ENCODE measurements at places on chromosomes 1 and 21. TPM values are rescaled to one million over a fixed set of nuclear protein-coding genes. Genes with fewer than 3 reads are reported as not detected.
A peak's percentile ranks its signal among the peaks of the same experiment; 100 is the strongest.

ILDR2 gene
- total RNA-seq = 14.3 TPM

DNA sequence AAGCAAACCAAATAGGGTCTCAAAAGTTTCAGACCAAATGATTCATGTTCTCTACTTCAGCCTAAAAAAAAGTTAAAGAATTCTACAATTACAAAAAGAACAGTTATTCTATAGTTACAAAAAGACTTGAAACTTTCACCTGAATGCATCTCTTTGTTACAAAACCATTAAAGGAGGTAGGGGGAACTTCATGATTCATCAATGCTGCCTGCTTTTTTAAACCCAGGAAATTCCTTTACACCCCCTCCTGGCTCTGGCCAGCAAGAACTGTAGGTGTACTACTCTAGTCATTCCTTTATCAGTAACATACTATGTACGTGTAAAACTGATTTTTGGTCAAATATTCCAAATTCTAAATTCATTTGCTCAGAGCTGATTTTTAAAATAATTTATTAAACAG is 5.0 kb downstream of the FAF1 start:
- no peaks in the 10 kb centered on the region for H3K27me3 ChIP-seq
- H3K4me1 ChIP-seq = peaks cover 33% of the 10 kb centered on the region
- no peak overlapping the region for H3K27ac ChIP-seq
- peaks cover 6% of the 10 kb centered on the region for H3K36me3 ChIP-seq
- H3K4me3 ChIP-seq = no peak overlapping the region
- DNase-seq = no peak

DNA sequence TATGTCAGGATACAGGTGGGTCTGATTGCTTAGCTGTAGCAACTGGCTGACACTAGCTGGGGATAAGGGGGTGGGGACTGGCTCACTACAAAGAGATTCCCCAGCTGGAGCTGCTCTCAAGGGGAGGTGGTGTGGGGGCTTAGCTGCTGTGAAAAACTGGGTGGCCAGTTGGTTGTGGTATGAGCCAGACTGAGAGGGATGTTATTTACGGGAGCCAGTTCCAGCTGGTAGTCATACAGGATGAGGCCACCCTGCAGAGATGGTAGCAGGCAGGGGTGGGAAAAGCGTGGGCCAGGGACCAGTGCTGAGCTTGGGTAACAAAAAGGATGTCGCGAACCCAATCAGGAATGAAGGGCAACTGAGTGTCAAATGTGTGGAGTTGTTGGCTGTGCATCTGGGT is 204.0 kb upstream of the C21orf91 start:
- H3K4me1 ChIP-seq = no peaks in the 10 kb centered on the region
- no peaks in the 10 kb centered on the region for H3K27me3 ChIP-seq
- no peak for DNase-seq
- H3K27ac ChIP-seq = no peak overlapping the region
- H3K36me3 ChIP-seq = no peaks in the 10 kb centered on the region

- DNase-seq = no peak
- no peak overlapping the region for H3K4me3 ChIP-seq
- peaks cover 38% of the 10 kb centered on the region for H3K36me3 ChIP-seq
These were observed 68.9 kb downstream of the ST3GAL3 start for GRCh38 chr1:43776043-43776761.

DNA sequence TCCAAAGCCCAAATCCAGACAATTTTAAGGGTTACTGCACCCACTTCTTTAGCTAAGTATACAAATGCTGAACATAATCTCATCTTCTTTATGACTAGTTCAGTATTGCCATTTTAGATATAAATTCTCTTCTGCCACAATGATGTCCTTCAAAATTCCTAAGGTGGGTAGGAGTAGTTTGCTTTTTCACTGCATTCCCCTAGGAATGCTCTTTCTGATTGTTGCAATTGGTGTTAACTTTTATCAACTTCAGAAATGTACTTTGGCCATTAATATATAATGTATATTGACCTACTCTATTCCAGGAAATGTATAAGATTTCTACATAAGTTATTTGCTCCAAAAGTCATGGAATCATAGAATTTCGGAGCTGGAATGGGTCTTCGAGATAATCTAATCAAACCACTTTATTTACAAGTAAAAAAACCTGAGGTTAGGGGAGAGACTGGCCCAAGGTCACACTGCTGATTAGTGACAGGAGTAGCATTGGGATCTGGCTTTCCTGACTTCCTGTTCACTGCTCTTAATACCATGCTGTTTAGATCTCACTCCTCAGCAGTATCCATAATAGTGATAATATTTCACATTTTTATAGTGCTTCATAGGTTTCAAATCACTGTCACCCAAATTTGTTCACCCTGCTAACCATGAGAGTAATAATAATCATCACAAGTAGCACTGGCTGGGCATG is 46.4 kb upstream of the RASAL2 start:
- H3K27me3 ChIP-seq = no peaks in the 10 kb centered on the region
- no peaks in the 10 kb centered on the region for H3K4me1 ChIP-seq
- no peak for DNase-seq
- H3K4me3 ChIP-seq = no peak overlapping the region
- H3K27ac ChIP-seq = no peak overlapping the region

- no peak for DNase-seq
- H3K36me3 ChIP-seq = peaks cover 5% of the 10 kb centered on the region
- no peaks in the 10 kb centered on the region for H3K27me3 ChIP-seq
- peak overlapping the region; percentile 98 for H3K4me3 ChIP-seq
These were observed 878 bp downstream of the MINDY1 start for GRCh38 chr1:151005729-151006319.

SERPINC1 gene
- total RNA-seq = not detected

GRCh38 chr1:92695104-92695503 is 89.8 kb downstream of the EVI5 start:
- peaks cover 6% of the 10 kb centered on the region for H3K4me1 ChIP-seq
- H3K27ac ChIP-seq = no peak overlapping the region
- no peaks in the 10 kb centered on the region for H3K36me3 ChIP-seq
- DNase-seq = no peak
- H3K27me3 ChIP-seq = no peaks in the 10 kb centered on the region
- H3K4me3 ChIP-seq = no peak overlapping the region

DNA sequence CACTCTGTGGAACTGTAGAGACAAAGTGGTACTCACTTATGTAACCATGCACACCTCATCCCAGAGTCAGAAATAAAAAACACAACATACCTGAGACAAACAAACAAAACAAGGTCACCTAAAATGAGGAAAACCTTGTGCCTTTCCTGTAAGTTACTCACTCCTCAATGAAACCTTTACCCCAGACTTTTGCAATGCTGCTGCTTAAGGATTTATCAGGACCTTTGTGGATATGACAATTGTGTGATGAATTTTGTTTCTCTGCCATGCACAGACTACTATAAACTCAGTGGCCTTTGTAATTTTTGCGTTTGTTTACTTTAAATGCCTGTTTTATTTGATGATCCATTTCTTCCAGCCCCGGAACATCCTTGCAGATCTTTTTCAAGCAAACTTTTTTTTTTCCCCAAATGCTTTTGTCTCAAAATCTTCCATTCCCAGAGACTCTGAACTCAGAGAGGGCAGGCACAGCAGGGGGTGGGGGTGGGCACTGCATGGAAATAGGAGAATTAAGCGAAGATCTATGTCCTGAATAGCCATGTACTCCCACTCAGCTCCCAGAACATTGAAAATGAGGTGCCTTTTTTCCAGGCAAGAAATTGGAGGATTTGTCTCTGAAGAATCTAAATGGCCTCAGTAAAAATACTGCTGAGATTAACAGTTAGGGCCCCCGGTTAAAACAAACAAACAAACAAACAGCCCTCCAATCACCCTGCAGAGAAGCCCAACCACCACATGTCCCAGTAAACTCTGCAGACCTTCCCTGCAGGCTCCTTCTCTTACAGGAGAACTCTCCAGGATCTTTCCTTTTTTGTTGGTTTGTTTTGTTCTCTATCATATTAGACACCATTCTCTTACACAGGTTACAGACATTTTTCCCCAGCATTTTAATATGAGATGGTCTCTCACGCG is 22.6 kb upstream of the SIM2 start:
- H3K27ac ChIP-seq = no peak overlapping the region
- H3K36me3 ChIP-seq = no peaks in the 10 kb centered on the region
- H3K4me3 ChIP-seq = no peak overlapping the region
- H3K4me1 ChIP-seq = no peaks in the 10 kb centered on the region
- H3K27me3 ChIP-seq = peaks cover 24% of the 10 kb centered on the region
- DNase-seq = no peak

CLDN14 gene
- not detected for total RNA-seq

DNA sequence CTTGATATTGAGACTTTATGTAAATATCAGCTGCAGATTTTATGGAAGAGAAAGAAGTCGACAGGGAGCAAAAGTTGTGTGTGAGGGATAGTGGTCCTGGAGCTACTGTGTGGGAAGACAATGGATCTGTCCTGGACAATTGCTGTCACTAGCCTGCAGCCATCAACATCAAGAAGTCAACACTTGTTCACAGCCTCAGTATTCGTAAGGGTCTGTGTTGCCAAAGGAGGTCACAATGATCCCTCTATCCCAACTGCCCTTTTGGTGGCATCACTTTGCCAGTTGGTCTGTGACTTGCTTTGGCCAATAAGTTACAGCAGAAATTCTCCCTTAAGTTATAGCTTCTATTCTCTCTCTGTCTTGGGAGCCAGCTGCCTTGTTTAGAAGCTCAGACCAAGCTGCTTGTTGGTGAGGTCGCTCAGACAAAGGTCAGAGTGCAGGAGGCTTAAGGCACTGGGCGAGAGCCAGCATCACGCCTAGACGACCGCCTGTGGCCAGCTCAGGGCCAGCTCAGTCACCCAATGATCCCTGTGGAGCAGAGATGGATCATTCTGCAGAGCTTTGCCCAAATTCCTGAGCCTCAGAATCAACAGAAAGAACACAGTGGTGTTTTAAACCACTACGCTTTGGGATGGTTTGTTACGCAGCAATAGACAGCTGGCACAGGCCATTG is 134.9 kb downstream of the RHOU start:
- no peaks in the 10 kb centered on the region for H3K36me3 ChIP-seq
- no peak overlapping the region for H3K4me3 ChIP-seq
- peaks cover 5% of the 10 kb centered on the region for H3K4me1 ChIP-seq

DNA sequence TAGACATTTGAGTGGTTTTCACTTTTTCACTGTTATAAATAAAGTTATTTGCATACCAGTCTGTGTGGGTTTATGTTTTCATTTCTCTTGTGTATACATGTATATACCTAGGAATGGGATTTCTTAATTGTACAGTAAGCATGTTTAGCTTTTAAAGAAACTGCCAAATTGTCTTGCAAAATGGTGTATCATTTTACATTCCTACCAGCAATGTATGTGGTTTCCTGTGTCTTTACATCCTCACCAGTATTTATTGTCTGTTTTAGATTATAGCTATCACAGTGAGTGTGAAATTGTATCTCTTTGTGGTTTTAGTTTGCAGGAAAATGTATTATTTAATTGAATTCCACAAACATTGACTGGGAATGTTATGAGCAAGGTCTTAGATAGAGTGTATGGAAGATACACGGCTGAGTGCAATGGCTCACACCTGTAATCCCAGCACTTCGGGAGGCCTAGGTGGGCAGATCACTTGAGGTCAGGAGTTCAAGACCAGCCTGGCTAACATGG is 57.3 kb downstream of the MACF1 start:
- peak overlapping the region; percentile 59 for H3K27ac ChIP-seq
- no peak overlapping the region for H3K4me3 ChIP-seq
- no peak for DNase-seq
- H3K4me1 ChIP-seq = peaks cover 63% of the 10 kb centered on the region
- no peaks in the 10 kb centered on the region for H3K27me3 ChIP-seq
- H3K36me3 ChIP-seq = peaks cover 28% of the 10 kb centered on the region

DNA sequence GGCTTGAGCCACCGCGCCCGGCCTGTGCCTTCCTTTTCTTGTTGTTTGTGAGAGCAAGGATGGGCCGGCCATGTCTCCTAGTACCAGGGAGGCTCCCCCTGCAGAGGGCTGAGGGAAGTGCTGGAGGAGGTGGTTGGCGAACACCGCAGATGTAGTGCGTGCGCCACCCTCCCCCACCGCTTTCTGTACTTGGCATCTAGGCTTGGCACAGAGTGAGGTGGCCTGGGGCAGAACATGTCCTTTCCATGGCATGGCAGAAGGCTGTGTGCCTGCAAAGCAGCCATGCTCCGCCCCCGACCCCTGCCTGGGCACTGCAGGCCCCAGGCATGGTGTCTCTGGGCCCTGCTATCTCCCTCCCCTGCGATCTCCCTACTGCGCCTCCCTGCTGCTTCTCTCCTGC is 30.7 kb downstream of the ALPL start:
- H3K27me3 ChIP-seq = peaks cover 20% of the 10 kb centered on the region
- no peak overlapping the region for H3K4me3 ChIP-seq
- H3K4me1 ChIP-seq = no peaks in the 10 kb centered on the region
- no peaks in the 10 kb centered on the region for H3K36me3 ChIP-seq
- H3K27ac ChIP-seq = no peak overlapping the region
